ENCODE measurements at places on chromosomes 2 and 18.
A peak's percentile ranks its signal among the peaks of the same experiment; 100 is the strongest.

DNA sequence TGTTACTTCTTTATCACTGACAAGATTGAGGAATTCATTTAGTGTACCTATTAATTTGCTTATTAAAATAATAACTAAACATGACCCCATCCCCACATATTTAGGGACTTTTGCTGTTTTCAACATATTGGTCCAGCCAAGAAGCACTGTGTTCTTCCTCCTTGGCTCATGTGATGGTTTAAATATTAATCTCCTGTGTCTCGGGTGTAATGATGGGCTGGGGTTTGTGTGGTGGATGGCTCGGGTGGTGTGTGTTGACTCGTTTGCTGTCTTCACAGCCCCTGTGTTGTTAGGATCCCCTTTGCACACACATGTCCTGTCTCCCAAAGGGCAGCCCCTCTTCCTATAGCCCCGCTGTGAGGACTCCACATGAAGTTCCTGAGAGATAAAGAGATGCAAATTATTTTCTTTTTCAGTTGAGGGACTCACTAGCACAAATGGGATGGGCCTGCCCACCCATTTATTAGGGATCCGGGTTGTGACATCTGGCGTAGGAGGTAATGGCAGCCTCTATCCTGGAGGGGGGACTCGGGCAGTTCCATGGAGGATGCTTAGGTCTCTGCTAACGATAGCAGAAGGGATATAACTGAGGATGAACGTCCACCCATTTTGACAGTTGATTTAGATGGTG is 53.4 kb downstream of the FHOD3 start:
- H3K27me3 ChIP-seq = peaks cover 60% of the 10 kb centered on the region
- H3K4me1 ChIP-seq = no peaks in the 10 kb centered on the region
- H3K27ac ChIP-seq = no peak overlapping the region
- no peak overlapping the region for H3K4me3 ChIP-seq
- no peaks in the 10 kb centered on the region for H3K36me3 ChIP-seq

DNA sequence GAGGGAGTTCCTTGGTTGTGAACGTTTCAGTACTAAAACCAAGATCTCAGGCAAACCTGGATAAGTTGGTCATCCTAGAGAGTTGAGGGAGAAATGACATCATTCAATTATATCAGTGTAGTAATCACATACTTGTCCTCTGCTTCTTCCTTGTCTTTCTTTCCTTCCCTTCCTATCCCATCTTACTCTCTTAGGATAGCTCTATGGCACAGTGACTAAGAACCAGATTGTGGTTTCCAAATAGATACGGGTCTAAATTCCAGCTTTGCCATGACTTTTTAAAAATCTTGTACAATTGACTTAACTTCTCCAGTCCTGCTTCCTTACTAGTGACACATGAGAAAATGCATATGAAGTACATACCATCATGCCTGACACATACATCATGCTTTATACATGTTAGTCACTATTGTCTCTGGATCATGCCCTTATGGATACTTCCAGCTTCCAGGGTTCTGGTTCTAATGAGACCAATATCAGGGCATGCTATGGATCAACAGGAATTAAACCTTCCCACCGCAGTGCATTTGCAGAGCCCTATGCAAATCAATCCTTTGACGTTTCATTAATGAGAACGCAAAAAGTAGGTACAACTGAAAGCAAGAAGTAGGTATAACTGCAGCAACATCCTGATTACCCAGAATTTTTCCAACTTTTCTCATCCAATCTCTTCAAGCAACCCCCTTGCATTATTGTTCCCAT is 168.0 kb upstream of the KLF7 start:
- peak overlapping the region; percentile 65 for H3K4me3 ChIP-seq
- peak overlapping the region; percentile 73 for H3K27ac ChIP-seq
- no peak for DNase-seq
- H3K27me3 ChIP-seq = peaks cover 11% of the 10 kb centered on the region
- peaks cover 8% of the 10 kb centered on the region for H3K4me1 ChIP-seq
- H3K36me3 ChIP-seq = no peaks in the 10 kb centered on the region

DNA sequence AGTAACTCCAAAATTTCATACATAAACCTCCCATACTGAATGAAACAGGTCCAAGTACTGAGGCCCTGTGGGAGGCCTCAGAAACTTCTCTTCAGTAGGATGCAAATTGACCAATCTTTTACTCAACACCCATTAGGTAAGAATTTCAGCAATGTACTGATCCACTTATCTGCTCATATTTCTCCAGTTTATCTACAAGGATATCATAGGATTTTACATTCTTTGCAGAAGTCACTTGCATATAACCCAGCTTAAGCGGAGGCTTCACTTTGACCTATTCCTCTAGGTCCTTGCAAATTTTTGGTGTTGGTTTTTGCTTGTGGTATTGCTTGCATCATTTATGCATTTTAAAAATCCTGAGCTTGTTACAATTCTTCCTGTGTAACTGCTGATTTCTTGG is 28.8 kb upstream of the SLC3A1 start:
- no peak overlapping the region for H3K27ac ChIP-seq
- H3K27me3 ChIP-seq = no peaks in the 10 kb centered on the region
- H3K4me1 ChIP-seq = peaks cover 12% of the 10 kb centered on the region
- no peak overlapping the region for H3K4me3 ChIP-seq
- DNase-seq = no peak

DNA sequence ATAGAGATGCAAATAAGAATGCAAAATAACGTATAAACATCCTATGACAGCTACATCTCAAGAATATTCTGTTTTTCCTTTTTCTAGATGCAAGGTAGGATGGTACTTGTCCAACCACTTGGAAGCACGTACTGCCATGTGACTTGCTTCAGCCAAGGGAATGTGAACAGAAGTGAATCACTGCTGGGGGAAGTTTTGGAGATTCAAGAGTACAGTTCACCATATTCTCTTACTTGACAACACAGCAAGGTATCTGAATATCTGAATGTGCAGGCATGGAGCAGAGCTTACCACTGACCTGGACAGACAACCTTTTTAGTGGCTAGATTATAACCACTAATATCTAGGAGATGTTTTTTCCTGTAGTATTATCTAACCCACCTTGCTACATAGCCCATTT is 53.0 kb downstream of the TRIP12 start:
- DNase-seq = no peak
- peaks cover 27% of the 10 kb centered on the region for H3K36me3 ChIP-seq
- H3K4me3 ChIP-seq = no peak overlapping the region
- H3K4me1 ChIP-seq = peaks cover 26% of the 10 kb centered on the region
- H3K27ac ChIP-seq = peak overlapping the region; percentile 85
- H3K27me3 ChIP-seq = no peaks in the 10 kb centered on the region

GRCh38 chr2:115460008-115460407 is 1017.6 kb downstream of the DPP10 start:
- no peaks in the 10 kb centered on the region for H3K27me3 ChIP-seq
- no peak overlapping the region for H3K27ac ChIP-seq
- H3K4me3 ChIP-seq = no peak overlapping the region
- no peaks in the 10 kb centered on the region for H3K4me1 ChIP-seq
- H3K36me3 ChIP-seq = no peaks in the 10 kb centered on the region

DNA sequence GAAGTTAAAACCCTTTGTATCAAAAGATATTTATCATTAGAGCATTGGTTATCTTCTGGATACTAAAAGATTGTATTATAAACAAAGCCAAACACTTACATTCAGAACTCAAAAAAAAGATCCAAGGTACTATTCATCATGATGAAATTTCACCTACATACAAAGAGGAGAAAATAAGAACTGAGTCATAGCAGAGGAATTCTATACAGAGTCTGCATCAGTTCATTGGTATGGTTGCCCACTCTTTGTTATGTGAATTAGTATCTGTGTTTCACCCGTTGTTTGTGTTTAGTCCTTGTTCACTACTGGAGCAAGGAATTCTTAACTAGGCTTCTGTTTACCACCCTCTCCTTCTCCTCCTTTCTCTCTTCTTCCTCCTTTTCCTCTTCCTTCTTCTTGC is 157.9 kb downstream of the LNPK start:
- no peak overlapping the region for H3K4me3 ChIP-seq
- H3K27ac ChIP-seq = no peak overlapping the region
- no peaks in the 10 kb centered on the region for H3K36me3 ChIP-seq
- H3K27me3 ChIP-seq = peaks cover 59% of the 10 kb centered on the region

DNA sequence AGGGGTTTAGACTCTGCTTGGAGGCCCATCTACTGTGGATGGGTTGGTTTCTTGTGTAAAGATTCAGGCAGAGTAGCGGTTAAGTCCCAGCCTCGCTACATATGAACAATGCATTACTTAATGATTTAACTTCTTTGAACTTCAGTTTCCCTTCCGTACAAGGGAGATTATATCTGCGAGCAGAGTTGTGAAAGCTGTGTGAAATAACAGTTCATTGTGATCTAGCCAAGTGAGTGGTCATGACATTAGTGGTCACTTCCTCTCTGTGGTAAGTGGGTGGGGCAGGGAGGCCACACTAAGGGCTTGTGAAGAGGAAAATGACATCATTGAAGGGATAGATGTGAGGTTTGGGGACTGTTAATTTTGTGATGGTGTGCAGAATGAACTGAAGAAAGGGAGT is 14.1 kb upstream of the MEX3C start:
- H3K4me1 ChIP-seq = peaks cover 13% of the 10 kb centered on the region
- H3K27ac ChIP-seq = peak overlapping the region; percentile 90
- DNase-seq = peak; percentile 35
- no peaks in the 10 kb centered on the region for H3K27me3 ChIP-seq
